ENCODE measurements at places on chromosomes 5 and 9. TPM values are rescaled to one million over a fixed set of nuclear protein-coding genes. Genes with fewer than 3 reads are reported as not detected.

DNA sequence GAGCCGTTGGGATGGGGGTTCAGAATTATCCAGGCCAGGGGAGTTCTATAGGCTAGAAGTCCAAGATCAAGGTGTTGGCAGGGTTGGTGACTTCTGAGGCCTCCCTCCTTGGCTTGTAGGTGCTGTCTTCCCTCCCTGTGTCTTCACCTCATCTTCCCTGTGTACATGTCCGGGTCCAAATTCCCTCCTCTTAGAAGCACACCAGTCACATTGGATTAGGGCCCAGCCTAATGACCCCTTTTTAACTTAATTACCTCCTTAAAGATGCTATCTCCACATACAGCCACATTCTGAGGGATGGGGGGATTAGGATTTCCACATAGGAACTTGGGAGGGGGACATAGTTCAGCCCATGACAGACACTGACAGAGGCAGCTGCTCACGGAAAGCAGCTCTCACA, 12.1 kb downstream of the LRSAM1 start:
- DNase-seq: no peak

- no peak for DNase-seq
These were observed 417.0 kb downstream of the MAN2A1 start for GRCh38 chr5:110106750-110107149.

- peak; percentile 63 for DNase-seq
These were observed 57.3 kb upstream of the RPL26L1 start for GRCh38 chr5:172901788-172902496.

Gene DMRT3
- polyA plus RNA-seq: not detected

- DNase-seq: no peak
These were observed 25.4 kb downstream of the EXOC3 start for GRCh38 chr5:468401-468800.

Gene WDR38
- polyA plus RNA-seq: not detected

Gene C5orf58
- not detected for polyA plus RNA-seq

Gene SLC4A9
- polyA plus RNA-seq: 0.53 TPM

GRCh38 chr9:2502760-2503159, 118.8 kb upstream of the VLDLR start:
- no peak for DNase-seq

DNA sequence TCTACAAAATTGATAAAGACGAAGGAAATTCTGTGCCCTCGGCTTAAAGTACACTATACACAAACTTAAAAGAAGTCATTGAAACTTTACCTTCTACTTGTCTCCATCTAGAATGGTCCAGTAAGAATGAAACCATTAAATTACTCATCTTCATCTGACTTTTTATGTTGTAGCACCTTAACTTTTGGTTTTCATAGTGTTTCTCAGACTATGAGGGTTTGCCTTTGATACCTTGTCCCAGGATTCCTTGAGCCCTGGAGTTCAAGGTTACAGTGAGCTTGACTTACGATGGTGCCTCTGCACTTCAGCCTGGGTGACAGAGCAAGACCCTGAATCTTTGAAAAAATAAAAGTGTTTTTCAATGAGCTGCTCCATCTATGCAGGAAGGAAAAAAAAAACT, 132.2 kb downstream of the CDC42SE2 start:
- DNase-seq: no peak

Gene PKD2L2
- 0.11 TPM for polyA plus RNA-seq

DNA sequence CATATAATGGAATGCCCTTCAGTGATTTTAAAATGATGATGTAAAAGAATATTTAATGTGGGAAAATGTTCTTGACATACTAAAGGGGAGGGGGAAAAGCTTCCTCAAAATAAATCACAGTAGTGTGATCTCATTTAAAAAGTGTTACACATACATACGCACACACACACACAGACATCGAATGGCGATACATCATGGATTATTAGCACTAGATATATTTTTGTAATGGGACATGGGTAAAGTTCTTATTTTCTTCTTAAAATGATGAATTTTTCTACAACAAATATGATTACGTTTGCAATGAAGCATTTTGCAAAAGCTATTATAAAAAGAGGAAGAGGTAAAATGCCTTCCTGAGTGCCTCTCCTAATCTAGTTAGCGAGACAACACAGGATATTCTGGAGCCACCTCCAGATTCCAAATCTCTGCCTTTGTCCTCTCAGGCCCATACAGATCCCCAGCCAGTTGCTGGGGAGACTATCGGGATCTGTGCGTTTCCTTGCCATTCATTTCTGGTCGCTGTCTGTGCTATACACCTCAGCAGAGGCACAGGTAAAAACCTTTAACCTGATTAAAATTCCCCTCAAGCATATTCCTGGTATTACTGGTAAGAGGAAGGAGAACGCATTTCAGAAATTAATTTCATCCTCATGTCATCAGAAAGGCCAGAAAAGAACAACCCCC, 69.6 kb downstream of the SLC28A3 start:
- no peak for DNase-seq

- no peak for DNase-seq
These were observed 21.5 kb upstream of the RFK start for GRCh38 chr9:76415731-76416130.

Gene CCDC171
- 2.2 TPM for polyA plus RNA-seq

Gene FOXI1
- polyA plus RNA-seq: not detected

DNA sequence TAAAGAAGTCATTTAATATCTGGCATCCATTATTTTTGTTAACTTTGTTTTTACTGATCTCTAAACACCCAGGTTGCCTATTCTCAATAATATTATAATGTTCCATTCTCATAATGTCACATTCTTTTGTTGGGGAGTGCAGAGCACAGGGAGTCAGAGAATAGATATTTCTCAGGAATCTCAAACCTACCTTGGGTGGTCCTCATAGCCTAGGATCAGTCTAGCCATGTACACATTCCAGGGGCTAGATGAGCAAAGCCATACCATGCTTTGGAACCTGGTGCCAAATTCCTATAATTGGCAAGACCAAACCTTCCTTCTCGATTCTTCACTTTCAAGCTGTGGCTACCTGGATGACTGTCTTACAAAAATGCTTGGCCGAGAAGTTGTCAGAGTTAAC, 1124.7 kb upstream of the WWC1 start:
- DNase-seq: no peak

- DNase-seq: no peak
These were observed 2.2 kb upstream of the CEP120 start for GRCh38 chr5:123425431-123425830.

DNA sequence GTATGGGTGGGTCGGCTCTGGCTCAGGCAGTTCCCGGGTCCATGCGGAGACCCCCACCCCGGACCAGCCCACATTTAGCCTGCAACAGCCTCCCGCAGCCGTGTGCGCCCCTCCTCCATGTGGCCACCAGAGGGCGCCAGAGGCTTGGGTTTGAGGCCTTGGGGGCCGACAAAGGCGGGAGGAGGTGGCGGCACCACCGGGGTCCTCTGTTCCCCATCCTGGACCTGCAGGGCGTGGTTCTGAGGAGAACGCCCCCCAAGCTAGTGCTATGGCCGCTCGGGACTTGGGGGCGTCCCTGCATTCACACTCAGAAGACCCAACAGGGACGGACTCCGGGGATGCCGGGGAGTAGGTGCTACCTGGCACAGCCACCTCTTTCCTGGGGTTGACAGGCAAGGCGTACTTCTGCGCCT, 16.5 kb downstream of the ASS1 start:
- peak; percentile 79 for DNase-seq

Gene P4HA2
- polyA plus RNA-seq: 217 TPM

- DNase-seq: no peak
These were observed 17.2 kb upstream of the PDCD1LG2 start for GRCh38 chr9:5492965-5493678.

DNA sequence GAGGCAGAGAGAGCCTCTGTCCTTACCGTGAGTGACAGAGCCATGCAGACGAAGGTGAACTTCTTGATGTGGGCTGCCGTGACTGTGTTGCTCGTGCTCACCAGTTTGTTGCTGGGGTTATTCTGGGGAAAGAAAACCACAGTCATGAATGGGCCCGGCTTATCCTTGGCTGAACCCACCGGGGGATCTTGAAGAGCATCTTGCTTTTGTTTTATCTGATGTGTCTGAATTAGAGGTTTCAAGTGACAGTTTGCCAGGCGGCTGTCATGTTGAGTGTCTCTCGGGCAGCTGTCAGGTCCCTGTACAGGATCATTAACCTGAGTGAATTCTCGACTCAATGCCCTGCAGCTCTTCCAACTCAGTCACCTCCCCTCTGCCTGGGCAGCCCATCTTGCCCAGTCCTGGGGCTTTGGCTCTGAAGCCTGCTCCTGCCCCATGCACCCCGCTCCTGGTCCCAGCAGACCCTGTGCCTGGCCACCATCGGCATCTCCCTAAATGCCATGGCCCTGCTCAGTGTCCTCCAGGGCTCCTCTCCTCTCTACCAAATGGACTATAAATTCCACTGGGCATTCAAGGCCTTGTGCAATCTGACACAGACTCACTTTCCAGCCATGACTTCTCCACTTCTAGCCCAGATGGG, 77.4 kb downstream of the OTULIN start:
- DNase-seq: no peak

- no peak for DNase-seq
These were observed 278.7 kb downstream of the HCN1 start for GRCh38 chr5:45417285-45417998.

GRCh38 chr5:135437422-135437795, 9.7 kb downstream of the DCANP1 start:
- DNase-seq: no peak

DNA sequence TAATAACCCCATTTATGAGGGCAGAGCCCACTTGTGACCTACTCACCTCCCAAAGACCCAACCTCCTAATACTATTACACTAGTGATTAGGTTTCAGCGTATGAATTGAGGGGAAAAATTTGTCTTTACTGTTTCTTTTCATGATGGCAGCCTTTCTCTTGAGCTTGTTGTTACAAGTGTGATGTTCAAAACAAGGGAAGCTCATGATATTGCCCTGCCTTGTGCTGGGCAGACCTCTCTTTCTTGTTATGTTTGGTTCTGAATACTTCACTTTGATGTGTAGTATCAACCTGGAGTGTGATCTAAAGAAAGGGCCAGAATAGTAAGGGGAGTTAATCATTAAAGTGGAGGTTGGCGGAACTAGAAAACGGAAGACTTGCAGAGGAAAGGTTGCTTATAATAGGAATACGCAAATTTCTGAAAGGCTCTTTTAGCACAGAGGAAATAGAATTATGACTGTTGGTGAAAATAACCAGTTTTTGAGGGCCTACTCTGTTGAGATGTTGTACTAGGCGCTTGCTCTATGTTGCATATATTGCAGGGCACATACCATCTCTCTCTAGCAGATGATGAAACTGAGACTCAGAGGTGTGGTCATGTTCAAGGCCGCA, 68.2 kb downstream of the MELK start:
- DNase-seq: no peak

Gene ASS1
- 103 TPM for polyA plus RNA-seq

Gene CDC25C
- 1.6 TPM for polyA plus RNA-seq

DNA sequence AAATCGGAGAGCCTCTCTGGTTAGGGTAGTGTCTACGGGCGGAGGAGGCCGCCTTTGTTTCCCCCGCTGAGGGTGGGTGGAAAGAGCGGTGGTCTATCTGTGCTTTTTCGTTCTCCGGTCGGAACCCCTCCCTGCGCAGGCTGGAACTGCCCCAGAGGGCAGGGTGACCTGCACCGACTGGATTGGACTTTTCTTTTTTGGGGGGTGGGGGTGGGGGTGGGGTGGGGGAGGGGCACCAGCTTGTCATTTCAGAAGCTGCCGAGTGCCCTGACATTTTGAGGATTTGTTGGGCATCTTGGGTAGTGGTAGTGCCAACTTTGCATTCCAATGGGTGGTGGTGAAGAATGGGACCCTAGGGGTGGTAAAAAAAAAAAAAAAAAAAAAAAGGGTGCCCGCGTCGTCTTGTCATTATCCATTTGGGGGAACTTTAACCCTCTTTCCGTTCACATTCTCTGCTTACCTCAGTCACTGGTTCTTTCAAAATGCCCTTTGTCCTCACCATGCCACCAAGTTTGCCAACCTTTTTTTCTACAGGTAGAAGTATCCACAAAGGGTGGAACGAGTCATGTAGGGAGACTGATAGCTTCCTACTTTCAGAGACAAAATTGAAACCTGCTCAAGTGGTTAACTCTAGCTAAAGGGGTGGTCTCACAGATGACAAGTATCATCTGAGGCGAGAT, 1.3 kb downstream of the UBE2R2 start:
- DNase-seq: no peak

GRCh38 chr5:154757814-154758406, 2.7 kb downstream of the LARP1 start:
- DNase-seq: no peak
